ENCODE measurements at places on chromosomes 13 and 19. TPM values are rescaled to one million over a fixed set of nuclear protein-coding genes. Genes with fewer than 3 reads are reported as not detected.

NUFIP1 gene
- 1.3 TPM for polyA plus RNA-seq

GRCh38 chr19:28130066-28130511 is 1082.9 kb downstream of the UQCRFS1 start:
- DNase-seq = no peak

DNA sequence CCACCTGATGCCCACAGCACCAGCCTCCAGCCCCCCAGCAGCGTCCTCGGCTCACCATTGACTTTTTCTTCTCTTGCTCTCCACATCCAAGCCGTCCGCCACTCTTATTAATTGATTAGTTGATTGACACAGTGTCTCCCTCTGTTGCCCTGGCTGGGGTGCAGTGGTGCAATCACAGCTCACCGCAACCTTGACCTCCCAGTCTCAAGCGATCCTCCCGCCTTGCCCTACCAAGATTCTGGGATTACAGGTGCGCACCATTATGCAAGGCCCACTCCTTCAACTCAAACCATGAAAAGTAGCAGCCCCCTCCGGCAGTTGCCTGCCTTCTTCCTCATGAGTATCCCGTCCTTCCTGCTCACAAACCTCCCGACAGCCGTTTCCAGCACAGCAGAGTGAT is 921 bp upstream of the TEX29 start:
- no peak for DNase-seq

DNA sequence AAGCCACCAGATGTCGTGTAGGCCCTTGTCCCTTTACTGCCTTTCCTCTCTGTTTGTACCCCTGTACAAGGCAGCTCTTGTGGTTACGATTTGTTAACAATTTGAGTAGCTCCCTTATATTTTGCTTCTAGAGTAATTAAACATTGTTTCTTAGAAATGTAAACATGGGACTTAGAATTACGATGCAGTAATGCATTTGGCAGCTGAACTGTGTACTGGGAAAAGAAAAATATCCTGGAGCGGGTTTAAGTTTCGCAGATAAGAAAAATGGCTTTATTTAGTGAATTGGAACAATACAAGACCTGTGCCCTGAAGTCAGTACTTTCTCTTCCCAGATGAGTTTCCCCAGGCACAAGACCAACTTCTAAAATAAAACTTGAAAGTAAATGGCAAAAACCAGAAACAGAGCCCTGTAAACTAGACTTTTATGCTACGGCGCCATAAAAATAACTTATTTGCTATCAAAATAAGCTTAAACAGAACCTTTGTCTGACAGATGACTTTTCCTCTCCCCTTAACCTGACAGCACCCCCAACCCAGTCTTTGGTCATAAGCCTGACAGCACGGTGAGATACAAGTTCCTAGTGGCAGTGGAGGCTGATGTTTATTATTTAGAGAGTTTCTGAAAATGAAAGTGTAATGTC is 63.0 kb downstream of the LRCH1 start:
- no peak for DNase-seq

Measured in small intestine (tissue), 16 donors.